GM04503 (cell line): ENCODE measurements at places on chromosomes 13 and 19.

GRCh38 chr13:35797991-35798390, 321.5 kb upstream of the MAB21L1 start:
- no peak for DNase-seq

- no peak for DNase-seq
These were observed 14.7 kb upstream of the DHDH start for GRCh38 chr19:48918801-48919247.

DNA sequence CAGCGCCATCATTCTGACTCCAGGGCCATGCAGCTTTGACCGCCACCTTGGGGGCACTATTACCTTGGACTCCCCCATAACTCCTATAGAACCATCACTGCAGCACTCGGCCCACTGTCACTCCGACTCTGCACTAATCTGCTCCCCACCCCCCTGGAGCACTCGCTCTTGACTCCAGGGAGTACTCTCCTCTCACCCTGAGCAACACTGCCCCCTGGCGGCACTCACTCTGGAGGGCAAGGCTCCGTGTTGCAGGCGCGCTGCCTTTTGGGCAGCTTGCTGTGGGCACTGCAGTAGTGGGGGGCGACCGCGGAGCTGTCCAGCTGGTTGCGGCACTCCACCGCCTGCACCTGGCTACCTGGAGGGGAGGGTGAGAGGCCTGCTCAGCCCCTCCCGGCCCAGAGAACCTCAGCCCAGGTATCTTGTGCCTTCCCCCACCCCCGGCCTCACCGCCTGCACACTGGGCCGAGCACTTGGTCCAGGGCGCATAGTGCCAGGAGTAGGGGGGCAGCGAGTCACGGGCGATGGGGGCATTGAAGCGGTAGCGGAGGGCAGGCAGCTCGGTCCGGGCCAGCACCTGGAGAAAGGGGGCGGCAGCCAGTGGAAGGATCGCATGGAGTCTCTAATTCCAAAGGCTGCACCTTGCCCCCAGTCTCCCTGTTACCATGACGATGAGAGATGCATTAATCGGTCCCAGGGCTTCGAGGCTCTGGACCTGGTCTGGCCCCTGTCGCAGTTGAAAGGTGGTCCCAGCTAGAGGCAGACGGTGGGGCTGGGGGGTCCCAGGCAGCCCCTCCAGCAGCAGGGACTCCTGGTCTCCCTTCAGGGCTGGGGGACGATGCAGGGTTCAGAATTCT, 8.9 kb upstream of the MYO1F start:
- no peak for DNase-seq

- no peak for DNase-seq
These were observed 1073.4 kb downstream of the PCDH17 start for GRCh38 chr13:58704953-58705352.

DNA sequence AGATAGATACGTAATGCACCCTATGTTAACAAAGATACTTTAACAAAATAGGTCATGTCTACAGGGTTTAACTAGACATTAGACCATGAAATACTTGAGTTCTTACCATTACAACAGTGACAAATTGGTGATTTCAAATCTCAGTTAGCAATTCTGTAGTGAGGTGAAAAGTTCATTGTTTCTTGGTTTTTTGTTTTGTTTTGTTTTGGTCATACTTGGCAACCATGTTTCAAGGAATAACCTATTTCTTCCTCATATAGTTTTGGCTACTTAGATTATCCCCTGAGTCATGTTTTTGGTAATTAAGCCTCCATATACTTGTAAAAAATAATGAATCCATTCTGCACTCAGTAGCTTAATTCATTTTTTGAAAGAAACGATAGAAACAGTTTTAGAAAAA, 1200.4 kb downstream of the DIAPH3 start:
- no peak for DNase-seq

- no peak for DNase-seq
These were observed 788.0 kb upstream of the SLITRK1 start for GRCh38 chr13:84670245-84670644.

DNA sequence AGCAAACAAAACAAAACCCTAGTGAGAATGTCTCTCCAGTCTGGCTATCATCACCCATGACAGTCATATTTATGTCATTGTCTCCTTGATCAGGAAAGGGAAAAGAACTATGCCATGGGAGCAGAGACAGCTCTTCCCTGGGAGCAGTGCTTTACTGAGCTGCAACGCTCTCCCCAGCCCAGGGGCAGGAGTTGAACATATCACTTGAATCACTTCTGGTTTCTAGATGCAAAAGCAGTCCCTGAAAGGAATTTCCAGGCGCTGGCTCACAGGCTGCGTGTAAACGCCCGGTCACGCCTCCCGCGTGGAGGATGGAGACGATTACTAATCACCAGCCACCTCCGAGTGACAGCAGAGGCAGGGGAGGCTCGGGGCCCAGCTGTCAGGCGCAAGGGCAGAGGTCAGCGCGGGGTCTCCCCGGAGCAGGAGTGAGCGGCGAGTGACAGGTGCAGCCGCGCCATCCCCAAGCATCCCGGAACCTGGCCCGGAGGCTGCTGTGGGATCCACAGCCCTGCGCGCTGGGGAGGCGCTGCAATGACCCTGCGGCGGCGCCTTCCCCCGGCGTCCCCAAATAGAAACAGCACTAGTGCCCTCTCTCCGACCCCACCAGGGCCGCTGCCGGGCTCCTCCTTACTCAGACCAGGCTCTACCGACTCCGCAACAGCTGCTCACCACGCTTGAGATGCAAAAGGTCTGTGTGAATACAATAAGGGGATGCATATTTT, 23.5 kb upstream of the DCLK1 start:
- DNase-seq = no peak

DNA sequence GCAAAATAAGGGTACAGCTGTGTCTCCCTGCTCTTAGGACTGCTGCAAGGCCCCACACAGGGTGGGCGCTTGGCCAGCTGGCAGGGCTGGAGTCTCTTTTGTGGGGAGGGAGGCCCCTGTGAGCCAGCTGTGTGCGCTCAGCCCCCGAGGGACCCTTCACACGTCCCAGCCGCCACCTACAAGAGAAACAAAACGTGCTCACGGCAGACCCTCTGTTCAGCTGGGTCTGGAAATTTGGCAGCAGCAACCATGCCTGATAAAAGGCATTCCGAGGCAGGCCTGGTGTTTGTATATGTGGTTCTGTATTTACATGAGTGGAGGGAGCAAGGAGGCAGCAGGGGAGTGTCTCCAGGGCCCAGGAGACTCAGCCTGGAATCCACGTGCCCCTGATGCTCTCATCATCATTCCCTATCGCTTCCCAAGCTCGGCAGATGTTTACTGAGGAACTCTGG, 49.7 kb downstream of the CRTC1 start:
- DNase-seq = no peak

- no peak for DNase-seq
These were observed 88.6 kb downstream of the SPACA7 start for GRCh38 chr13:112464720-112465119.

- no peak for DNase-seq
These were observed 16.9 kb downstream of the ZSCAN5C start for GRCh38 chr19:56218961-56219360.

DNA sequence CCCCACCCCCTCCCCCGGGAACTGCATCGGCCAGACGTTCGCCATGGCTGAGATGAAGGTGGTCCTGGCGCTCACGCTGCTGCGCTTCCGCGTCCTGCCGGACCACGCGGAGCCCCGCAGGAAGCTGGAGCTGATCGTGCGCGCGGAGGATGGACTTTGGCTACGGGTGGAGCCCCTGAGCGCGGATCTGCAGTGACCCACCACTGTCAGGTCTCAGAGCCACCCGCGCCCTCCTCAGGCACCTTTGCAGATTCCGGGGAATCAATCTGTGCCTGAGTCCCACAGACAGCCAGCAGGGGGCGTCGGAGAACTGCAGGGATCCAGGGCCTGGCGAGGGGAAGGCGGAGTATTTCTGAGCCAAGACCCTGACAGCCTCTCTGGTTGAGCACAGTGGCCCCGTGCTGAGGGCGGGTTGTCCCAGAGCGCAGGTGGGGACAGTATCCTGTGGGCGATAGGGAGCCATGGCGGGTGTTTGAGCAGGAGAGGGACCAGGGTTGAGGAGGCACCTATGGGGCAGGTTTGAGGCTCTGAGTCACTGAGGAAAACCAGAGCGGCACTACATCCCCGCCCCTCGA, 30.4 kb upstream of the CYP4F8 start:
- DNase-seq = no peak

DNA sequence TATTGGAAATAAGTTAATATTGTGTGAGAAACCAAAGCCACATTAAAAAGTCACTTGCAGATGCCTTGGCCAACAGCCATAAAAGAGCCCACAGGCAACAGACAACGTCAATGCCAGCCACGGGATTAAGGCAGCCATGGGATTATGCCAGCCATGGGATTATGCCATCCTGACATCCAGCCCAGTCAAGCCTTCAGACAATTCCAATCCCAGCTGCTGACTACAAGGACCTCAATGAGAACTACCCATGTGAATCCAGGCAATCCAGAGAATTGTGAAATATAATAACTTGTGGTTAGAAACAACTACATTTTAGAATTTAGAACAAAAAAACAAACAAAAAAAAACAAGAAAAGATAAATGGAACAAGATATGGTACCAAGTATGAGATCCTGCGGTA, 356.6 kb downstream of the EFNB2 start:
- DNase-seq = no peak

DNA sequence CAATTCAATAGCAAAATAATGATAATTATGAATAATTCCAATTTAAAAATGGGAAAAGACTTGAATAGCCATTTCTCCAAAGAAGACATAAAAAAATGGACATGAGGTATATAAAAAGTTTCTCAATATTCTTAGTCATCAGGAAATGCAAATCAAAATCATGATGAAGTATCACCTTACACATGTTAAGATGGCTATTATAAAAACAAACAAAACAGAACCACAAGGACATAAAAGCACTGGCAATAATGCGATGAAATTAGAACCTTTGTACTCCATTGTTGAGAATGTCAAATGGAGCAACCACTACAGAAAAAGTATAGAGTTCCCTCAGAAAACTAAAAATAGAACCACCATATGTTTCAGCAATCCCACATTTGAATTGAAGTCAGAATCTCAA, 1186.1 kb downstream of the SLITRK5 start:
- no peak for DNase-seq

DNA sequence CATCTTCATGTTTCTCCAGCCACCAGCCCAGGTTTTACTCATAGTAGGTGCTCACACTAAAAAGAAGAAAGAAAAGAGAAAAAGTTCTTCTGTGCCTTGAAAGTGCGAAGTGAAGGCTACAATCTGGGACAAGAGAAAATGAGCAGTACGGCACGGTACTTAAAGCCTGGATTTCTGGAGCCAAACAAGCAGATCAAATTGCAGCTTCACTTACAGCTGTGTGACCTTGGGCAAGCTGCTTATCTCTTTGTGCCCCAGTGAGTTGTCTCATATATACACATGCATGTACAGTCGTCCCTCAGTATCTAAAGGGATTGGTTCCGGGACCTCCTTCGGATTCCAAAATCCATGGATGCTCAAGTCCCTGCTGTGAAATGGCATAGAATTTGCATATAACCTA, 41.8 kb downstream of the GSX1 start:
- DNase-seq = no peak

DNA sequence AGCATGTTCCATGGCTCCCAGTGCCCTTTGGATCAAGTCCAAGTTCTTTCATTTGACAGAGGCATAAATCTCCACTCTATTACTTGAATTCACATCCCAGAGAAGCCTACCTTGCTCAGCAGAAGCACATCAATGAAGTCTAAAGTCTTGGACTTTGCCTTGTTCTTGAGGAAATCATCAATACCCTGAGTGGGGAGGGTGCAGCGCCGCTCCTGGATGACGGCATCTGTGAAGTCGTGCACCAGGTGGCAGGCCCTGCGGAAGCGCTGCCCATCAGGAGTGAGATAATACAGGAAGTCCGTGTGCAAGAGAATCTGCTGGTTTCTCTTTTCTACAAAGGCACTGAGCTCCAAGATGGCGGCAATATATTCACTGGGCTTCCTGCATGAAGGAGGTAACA, 10.6 kb downstream of the CYP4F11 start:
- no peak for DNase-seq

GRCh38 chr19:632579-633067, 714 bp downstream of the POLRMT start:
- DNase-seq = no peak

- no peak for DNase-seq
These were observed 94.5 kb downstream of the ARHGEF7 start for GRCh38 chr13:111209613-111210012.

- DNase-seq = no peak
These were observed 176.5 kb downstream of the SPRY2 start for GRCh38 chr13:80164462-80164861.

GRCh38 chr19:29521291-29522075, 4.3 kb upstream of the VSTM2B start:
- DNase-seq = no peak

DNA sequence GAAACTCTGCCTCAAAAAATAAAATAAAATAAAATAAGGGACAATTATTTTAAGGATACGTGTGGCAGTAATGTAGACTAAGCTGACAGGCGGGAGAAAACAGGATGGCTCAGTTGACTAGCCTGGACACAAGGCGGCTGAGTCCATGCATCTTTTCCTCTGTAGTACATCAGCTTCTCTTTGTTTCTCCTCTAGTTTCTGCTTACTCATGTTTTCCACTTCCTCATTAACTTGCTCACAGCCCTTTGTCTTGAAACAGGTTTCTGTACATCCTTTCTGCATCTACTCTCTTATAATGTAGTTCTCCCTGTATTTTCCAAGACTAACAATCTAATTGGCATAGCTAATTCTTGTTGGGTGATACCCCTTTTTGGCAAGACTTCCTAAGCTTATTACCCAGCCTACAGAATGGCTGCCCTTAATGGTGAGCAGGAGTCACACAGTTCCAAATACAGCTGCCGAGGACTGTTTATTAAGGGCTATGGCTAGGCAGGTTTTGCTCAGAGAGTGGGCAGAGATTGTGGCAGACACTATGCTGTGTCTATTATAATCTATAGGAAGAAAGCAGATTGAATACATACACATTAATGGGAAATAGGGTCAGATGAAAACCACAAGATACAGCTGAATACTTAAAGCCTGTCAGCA, 58.7 kb upstream of the KLF5 start:
- DNase-seq = no peak

DNA sequence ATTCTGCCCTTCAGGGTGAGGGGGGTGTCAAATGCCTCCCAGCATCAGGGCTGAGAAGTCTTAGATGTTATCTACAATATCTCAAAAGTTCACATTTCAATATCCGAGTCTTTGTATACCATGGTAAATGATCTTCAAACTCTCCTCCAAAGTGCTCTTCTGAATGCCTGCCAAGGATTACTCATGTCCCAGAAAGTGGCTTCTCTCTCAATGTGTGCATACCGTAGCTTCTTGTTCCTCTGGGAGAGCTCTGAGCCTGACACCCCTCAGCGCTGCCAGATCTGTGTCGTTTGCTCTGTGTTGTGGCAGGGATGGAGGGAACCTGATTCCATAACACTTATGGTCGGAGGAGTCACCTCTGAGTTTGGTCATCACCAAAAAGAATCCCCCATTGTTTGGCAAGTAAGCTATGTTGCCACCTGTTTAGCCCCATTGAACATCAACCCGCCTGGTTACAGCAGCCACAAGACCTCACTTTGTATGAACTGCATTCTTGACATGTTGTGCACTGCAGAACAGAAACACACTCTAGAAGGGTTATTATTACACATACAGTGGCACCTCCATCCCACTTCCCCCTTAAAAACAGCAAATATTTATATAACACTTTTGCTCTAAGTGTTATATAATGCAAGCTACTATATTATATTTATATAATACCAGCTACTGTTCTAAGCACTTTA, 163.1 kb upstream of the MIR17HG start:
- no peak for DNase-seq
